ENCODE measurements at places on chromosomes 16 and 17.
A peak's percentile ranks its signal among the peaks of the same experiment; 100 is the strongest.

DNA sequence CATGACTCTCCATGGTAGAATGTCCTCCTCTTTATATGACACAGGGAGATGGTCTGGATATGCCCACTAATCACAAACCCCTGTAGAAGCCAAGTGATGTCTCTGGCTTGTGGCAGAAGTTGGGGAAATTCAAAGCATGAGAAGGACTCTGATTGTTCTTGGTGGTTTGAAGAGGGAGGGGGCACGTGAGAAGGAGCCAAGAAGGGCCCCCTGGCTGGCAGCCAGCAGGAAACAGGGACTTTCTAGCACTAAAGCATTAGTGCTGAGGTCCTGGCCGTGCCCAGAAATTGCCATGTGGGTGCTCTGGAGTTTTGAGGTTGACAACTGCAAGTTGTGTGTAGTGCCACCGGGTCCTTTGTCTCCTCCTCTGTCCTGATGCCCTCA is 199.9 kb downstream of the LGALS9B start:
- no peak for DNase-seq

DNA sequence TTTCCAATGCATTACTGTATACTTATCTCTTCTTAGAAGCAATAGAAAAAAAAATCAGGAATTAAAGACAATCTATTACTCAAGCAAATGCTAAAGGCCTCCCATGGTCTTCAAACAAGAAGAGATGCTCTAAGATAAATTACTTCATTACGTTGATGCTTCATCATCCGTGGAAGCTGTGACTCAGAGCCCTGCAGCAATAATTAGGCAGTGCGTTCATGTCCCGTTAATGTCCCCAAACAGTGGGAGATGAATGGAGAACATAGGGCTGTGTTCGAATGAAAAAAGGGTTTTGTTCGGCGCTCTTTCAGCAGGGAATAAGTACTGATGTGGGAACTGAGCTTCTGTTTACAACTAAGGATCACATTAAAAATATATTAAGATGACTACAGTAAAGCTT is 15.9 kb upstream of the PDXDC1 start:
- DNase-seq: no peak

DNA sequence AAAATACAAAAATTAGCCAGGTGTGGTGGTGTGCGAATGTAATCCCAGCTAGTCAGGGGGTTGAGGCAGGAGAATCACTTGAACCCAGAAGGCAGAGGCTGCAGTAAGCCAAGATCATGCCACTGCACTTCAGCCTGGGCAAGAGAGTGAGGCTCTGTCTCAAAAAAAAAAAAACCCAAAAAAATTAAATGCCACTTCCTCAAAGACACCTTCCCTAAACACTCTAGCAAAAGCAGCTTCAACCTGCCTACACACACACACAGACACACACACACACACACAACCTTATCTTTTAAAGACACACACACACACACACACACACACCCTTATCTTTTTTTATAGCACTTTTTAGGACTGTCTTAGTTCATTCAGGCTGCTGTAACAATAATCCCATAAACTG is 201.7 kb upstream of the PSMD7 start:
- DNase-seq: no peak

- no peak for DNase-seq
These were observed 27.8 kb upstream of the MEAK7 start for GRCh38 chr16:84532291-84532724.

- DNase-seq: no peak
These were observed 22.8 kb downstream of the TMEM204 start for GRCh38 chr16:1556254-1556653.

DNA sequence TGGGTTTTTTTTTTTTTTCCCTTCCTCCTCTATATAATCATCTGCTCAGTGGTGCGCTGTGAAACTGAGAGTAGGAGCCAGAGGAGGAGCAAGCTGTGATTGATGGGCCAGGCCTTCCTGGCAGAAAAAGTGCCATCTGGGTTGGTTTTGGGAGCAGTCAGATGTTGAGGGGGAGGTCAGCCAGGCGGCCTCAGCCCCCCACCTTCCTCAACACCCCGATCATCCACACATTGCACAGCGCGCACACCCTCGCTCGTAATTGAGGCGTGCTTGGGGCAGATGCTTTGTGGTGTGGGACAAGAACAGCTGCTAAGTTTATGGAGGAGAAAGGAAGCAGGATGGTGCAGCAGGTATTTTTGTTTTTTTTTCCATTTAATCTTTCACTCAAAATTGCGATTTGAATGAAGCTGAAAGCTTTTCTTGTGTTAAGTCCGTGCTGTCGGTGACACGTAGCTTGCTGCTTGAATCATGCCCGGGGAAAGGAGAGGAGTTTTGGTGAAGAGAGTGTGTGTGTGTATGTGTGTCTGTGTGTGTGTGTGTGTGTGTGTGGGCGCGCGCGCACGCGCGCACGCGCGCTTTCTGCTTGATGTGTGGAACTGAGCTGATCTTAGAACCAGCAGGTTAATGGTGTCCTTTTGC is 177.4 kb downstream of the RBFOX1 start:
- no peak for DNase-seq

DNA sequence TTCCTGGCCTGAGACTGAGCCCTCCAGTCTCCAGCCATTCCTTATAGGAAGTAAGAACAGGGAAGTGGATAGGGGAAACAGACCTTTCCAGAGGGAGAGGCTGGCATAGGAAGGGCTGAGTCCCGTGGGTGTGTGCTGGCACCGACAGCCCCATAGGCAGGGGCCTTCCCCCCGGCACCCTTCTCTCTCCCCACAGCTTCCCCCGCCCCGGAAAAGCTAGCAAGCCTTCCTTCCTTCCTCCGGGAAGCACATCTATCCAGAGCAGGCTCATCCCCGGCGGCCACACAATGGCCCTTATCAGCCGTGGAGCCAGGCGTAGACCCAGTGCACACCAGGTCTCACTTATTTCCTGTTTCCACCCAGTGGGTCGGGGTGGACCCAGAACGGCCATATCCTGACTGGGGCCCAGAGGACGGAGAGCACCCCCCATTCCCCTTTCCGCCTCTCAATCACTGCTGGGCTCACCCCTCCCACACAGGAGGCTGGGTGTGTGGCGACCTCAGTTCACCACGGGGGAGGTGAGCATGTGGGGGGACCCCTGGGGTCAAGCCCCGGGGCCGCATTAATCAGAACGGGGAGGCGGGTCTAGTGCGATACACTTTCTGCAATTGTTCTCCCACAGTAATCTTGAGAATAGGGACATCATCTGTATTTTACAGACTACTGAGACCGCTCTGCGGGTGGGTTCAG is 950 bp upstream of the MYO1C start:
- DNase-seq: no peak

- peak; percentile 66 for DNase-seq
These were observed 1.1 kb downstream of the GLIS2 start for GRCh38 chr16:4316864-4317531.

DNA sequence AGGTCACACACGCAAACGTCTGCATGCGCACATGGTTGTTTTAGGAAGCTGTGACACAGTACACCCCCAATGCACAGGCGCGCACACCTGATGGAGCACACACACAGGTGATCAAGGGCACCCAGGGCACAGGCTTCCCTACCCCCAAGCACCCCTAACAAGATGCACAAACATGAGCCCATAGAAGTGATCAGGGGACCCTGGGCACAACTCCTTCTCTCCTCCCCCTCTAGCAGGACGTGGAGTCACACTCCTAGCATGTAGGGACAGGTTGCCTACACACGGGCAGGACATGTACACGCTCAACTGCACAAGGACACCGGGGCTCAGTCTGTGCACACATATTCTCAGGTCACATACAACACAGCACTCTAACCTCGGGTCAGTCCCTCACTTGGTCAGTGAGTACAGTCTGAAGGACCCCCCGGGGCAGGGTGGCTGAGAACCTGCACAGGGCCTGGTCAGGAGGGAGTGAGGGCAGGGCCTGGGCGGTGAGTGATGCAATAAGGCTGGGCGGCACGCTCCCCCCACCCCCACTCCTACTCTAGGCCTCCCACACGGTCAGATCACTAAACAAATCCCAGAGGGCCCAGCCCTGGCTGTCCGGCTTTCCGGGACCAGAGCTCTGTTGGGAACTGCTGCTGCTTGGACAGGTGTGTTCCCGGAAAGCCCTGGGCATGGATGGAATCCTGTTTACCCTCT is 751 bp upstream of the DOC2B start:
- DNase-seq: peak; percentile 48

DNA sequence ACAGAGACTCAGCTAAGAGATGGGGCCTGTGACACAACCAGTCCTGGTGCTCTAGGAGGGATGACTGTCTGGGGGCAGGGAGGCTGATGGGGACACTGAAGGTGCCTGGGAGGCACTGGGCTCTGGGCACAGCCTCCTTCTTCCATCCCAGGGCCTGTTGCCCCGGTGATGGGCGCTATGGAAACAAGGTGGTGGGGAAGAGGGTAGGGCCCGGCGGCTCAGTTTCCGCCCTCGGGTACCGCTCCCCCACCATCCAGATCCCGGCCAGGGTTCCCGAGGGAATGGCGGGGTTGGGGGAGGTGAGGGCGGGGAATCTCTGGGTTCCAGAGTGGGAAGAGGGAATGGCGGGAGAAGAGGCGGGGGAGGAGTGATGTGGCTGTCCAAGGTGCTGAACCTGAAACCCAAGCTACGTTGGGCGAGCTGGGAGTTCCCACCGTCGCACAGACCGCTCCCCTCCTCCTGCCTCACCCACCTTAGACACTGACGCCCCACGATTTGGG is 981 bp downstream of the KCNH4 start:
- DNase-seq: peak; percentile 39

DNA sequence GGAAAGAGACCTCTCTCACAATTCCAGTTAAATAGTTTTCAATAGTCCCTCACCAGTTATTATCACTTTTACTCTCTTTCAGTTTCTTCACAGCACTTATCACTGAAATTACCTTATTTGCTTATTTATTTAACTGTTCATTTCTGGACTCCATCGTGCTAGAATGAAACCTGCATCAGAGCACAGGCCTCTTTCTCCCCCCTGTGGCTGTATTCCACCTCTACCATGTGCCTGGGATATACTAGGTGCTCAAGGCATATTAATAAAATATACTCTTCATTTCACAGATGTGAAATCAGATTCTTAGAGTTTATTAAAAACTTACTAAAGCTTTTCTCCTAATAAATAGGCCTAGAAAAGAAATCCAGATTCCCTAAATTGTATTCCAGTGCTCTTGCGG is 308.9 kb upstream of the MON1B start:
- no peak for DNase-seq

- no peak for DNase-seq
These were observed 16.3 kb downstream of the CAVIN1 start for GRCh38 chr17:42406615-42407288.

DNA sequence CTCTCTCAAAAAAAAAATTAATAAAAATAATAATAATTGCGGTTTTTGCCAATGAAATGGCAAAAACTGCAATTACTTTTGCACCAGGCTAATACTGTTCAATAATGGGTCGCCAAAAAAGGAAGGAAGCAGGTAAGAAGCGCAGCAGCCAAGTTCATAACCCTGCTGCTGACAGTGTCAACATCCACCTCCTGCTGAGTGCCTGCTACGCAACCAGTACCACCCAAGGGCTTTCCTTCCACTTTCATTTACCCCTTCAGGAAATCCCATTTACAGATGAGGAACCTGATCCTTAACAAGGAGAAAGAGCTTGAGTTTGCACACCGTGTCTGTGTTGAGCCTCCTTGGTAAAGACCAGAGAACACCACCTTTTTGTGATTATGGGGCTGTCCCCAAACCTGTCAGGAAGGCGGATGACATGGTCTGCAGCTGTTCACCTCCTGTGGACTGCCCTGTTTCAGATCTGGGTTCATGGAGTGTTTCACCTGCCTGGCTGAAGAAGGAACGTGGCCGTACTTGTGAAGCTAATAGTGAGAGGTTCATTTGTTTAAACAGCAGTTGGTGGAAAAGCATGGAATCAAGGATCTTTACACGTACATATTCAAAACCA is 378.0 kb downstream of the SLC39A11 start:
- DNase-seq: peak; percentile 55

GRCh38 chr16:49828533-49829267 is 27.2 kb downstream of the ZNF423 start:
- DNase-seq: no peak

All from DMS53 (cell line).